Effector CD8-positive, alpha-beta T cell (primary cell): ENCODE measurements at places on chromosomes 1 and 21.

- DNase-seq, result no peak
Measured at GRCh38 chr21:18603980-18604379, 200.4 kb upstream of the TMPRSS15 start.

DNA sequence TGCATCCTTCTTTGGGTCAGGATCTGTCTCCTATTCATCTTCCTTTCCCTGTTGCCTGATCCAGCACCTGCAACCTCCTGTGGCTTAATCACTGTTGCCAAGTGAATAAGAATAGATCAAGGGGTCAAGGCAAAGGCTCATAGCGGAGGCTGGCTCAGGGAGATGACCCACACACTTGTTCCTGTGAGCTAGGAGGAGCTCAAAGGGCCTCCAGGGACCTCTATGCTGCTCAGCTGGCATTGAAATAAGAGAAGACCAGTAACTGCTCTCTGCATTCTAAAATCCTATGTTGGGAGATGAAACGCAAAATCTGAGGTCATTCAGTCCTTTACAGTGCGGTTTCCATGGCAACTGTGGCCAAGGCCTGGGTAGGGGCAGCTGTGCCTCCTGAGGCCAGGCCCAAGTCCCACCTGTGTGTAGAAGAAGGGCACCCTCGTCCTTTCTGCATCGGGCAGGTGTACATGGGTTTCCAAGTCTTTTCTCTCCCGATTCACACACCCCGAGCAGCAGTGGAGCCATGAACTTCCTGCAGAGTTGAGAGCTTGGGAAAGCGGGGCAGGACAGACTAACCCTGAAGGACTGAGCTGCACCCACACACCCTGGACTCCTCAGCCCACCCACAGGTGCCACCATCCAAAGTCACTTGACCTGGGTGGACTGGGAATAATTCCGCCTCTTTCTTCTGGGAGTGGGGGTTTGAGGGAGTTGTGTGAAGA lies 27.8 kb upstream of the STUM start:
- DNase-seq, result no peak

DNA sequence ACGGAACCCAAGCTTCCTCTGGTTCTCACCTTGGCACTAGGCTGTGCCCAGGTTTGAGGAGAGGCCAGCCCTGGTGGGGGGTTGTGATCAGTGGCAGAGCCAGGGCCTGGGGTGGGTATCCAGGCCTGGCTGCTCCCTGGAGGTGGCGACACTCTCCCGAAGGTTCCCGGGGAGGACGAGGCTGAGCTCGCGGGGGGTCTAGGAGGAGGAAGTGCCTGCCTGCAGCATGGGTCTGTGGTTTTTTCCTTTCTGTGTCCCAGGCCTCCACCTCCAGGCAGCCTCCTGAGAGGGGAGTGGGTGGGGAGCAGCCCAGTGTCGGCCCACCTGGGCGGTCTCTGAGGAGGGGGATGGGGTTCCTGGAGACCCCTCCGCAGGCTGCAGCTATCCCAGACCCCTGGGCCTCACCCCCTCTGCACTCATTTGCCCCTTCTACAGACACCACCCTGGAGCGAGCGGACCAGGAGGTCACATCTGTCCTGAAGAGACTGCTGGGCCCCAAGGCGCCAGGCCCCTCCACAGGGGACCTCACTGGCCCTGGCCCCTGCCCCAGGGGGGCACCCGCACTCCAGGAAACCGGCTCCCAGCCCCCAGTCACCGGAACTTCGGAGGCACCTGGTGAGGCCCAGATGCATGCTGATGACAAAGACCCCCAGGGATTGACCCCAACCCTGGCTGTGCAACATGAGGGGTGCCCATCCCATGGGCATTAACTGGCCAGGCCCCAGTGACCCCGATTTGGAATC lies 44.3 kb downstream of the TRIM11 start:
- no peak for DNase-seq

- no peak for DNase-seq
Measured at GRCh38 chr1:79310609-79311008, 304.1 kb upstream of the ADGRL4 start.

DNA sequence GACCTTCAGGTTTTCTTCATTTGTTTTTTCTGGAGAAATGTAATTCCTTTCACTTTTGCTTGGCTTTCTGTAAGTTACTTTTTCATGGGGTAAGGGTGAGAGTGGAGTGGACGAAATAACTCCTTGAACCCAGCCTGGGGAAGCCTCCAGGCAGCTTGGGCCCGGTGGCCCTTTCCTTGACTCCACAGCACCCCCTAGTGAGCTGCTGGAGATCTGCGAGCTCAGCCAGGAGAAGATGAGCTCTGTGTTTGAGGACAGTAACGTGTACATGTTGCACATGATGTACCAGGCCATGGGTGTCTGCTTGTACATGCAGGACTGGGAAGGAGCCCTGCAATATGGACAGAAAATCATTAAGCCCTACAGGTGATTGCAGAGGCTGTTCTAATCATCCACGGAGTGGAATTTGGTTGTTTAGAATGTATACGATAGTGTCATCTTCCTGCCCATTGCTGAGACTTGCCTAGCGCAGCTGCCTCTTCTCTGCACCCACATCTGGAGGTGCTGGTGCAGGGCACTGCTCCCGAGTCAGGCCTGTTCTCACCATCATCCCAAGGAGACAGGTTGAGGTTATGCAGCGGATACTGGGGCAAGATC lies 51.0 kb downstream of the SMYD2 start:
- DNase-seq, result no peak

DNA sequence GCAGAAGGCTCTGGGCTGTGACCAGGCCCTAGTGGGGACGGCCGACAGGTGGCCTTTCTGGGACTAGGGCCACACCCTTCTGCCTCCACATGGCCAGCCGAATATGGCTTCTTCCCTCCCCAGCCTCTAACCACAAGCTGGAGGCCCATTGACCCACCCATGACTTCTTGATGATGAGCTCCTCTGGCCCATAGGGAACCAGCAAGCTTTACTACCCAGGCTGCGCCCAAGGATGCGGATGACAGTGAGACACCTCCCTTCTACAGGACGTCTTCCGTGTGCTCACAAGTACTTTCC lies 41.0 kb downstream of the LDLRAD2 start:
- DNase-seq, result no peak

DNA sequence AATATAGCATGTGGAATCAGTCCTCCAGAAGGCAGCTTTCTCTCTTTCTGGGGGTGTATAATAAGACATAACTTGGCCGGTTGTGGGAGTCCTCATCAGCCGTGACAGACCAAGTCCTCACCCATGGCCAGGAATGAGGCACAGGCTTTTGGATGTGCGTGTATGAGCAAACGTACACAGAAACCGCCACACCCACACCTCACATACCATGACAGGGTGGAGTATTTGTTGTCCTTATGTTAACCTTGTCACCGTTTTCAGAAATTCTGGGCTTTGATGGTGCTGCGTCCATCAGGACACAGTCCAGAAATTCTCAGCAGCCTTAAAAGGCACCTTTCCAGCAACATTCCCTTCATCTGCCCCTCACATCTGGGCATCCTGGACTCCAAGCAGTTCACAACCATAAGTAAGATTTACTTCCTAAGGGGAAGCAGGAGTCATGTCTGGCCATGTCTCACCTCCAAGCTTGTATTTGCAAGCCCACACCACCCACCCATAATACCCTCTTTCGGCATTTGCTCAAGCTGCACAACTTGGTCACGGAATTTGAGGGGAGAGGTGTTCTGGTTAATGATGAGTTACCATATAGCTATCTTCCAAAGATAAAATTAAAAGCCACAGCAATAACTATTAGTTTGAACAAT lies 12.4 kb downstream of the C1orf116 start:
- no peak for DNase-seq

GRCh38 chr1:40788561-40789341 lies 5.2 kb downstream of the KCNQ4 start:
- DNase-seq, result no peak

DNA sequence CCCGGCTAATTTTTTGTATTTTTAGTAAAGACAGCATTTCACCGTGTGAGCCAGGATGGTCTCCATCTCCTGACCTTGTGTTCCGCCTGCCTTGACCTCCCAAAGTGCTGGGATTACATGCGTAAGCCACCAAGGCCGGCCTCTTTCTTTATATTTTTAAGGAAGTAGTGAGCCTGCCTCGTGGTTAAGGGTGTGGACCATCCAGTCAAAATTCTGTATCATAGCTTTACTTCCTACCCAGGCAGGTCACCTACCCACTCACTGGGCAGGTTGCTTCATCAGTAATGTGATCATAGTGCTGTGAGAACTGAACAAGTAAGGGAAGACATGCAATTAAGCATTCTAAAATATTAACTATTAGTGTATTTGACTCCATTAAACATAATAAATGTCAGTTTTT lies 8.1 kb upstream of the ACOT7 start:
- no peak for DNase-seq

DNA sequence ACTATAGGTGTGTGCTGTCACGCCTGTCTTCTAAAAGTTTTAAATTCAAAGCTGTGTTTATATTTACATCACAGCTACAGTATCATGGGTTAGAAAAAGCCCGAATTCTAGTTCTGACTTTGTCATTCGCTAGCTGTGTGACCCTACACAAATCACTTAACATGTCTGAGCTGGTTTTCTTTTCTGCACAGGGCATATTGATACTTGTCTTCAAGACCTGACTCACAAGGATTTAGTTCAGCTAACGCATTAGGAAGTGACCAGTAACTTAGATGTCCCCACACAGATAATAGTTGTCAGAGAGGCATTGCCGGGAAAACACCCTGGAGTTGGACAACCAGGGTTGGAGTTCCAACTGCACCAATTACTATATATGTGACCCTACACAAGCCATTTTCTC lies 25.9 kb downstream of the GIPC2 start:
- DNase-seq, result no peak

GRCh38 chr1:108830119-108831008 lies 26.5 kb downstream of the AKNAD1 start:
- DNase-seq, result no peak

GRCh38 chr1:3584915-3585314 lies 26.4 kb downstream of the MEGF6 start:
- DNase-seq, result no peak

DNA sequence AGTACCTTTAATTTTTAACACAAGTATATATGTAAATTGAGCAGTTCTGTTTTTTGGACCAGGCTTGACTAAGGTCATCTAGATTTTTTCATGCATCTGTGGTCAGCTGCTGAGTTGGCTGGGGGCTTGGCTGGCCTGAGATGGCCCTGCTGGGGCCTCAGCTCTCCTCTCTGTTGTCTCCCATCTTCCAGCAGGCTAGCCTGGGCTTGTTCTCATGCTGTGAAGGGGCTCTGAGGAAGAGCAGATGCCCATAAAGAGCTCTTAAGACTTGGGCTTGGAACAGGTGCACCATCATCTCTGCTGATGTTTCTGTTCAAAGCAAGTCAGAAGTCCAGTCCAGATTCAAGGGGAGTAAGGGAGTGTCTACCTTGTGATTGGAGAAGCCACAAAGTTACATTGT lies 51.2 kb upstream of the TNR start:
- DNase-seq, result no peak

GRCh38 chr1:92599184-92599583 lies 112.5 kb upstream of the GFI1 start:
- DNase-seq, result no peak

GRCh38 chr1:31799196-31799894 lies 16.5 kb downstream of the SPOCD1 start:
- no peak for DNase-seq

DNA sequence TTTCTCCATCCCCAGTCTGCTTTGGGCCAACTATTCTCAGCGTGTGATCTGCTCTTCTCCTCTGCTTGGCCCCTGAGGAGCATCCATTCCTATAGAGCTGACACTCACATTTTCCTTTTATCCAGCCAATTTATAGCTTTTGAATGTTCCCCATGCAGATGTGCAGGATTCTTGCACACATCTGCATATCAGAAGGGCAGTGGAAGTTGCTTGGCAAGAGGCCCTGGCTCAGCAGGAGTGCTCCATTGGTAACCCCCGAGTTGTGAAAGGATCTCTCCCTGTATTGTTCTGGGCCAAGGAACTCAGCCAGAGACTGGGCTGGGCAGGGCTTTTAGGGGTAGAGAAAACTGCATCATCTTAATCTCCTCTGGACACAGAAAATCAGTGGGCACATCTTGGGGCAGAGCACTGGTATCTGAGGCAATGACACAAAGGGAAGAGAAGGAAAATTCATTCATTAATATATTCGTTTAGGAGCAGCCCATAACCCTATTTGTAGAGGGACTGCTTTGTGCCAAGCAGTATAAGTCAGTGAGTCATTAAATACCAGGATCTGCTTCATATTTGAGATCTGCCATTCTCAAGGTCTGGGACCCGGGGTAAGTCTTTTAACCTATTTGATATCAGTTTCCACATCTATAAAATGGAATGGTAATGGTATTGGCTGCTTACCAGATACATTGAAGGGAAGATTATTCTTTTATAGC lies 31.0 kb upstream of the BEND5 start:
- no peak for DNase-seq

DNA sequence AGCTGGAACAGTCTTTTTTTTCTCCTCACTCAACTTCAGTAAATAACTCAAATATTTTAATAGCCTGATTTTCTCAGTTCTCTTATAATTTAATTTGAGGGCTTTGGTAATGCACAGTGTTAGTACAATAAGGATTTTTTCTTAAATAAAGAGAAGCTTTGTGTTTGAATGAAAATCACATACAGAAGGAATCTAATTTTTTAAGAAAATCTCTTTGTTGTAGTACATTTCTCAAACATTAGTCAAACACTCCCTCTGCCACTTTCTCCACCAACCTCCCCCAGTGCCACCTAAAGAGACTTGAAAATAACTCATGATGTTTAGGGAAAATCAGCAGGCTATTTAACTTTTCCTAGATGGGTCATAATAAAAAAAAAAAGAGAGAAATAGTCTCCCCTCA lies 42.3 kb upstream of the ACP6 start:
- DNase-seq, result no peak

DNA sequence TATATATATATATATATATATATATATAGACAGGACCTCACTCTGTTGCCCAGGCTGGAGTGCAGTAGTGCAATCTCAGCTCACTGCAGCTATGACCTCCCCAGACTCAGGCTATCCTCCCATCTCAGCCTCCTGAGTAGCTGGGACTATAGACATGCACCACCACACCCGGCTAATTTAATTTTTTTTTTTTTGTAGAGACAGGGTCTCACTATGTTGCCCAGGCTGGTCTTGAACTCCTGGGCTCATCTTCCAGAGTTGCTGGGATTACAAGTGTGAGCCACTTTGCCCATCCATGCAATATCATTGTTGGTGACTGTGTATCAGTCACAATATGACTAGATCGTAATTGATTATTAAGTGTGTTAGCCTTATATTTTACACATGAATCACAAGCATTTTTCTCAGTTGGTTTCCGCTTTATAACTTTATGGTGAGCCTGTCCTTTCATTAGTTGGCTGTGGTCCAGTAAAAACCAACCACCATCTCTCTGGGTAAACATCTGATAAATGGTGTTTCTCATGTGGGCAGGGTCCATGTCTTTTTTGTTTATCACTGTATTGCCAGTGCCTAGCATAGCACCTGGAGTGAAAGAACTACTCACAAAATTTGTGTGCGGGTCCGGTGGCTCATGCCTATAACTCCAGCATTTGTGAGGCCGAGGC lies 63.6 kb downstream of the MYOM3 start:
- no peak for DNase-seq

DNA sequence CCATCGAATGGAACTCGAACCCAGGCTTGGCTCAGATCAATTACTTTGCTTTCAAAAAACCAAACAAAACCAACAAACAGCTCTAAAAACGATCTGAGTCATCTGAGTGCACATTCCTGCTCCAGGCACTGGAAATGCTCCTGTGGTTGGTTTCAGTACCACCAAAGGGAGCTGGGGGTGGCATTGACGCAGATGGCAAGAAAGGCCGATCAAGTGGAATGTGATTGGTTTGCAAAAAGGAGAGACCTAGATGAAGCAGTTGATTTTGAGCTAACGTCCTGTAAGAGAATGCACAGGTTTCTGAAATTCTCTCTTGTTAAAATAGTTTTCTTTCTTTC lies 39.5 kb downstream of the PIK3CD start:
- peak; percentile 17 for DNase-seq
